ENCODE measurements at places on chromosomes 3 and 15. TPM values are rescaled to one million over a fixed set of nuclear protein-coding genes. Genes with fewer than 3 reads are reported as not detected.

GRCh38 chr15:78968539-78969271 is 23.9 kb upstream of the CTSH start:
- no peak for DNase-seq

PAQR9 gene
- total RNA-seq = not detected

ERICH6 gene
- total RNA-seq = not detected

DNA sequence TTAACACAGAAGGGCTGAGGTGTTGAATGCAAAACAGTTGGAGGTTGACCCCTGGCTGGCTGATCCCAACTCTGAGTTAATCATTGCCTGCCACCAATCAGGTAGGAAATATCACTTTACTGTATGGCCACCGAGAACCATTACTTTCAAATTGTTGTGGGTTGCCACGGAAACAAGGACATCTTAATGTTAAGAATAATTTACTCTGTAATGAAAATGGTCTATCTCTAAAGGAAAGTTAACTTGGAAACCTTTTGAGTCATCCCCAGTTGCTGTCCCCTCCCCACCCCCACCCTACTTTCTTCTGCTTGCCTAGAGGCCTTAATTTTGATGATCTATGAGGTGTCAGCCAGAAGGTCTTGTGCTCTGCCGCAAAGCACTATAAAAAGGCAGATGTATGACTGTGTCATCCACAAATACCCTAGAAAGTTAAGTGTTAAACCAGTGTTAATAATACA is 78.7 kb upstream of the SNRK start:
- no peak for DNase-seq

GRCh38 chr15:94375997-94376396 is 144.6 kb downstream of the MCTP2 start:
- no peak for DNase-seq

GRCh38 chr3:7760718-7761117 is 740.9 kb upstream of the LMCD1 start:
- no peak for DNase-seq

GRCh38 chr15:101566748-101567488 is 77.4 kb upstream of the PCSK6 start:
- DNase-seq = no peak

- DNase-seq = no peak
Observed at GRCh38 chr3:129686941-129687340, 80.5 kb upstream of the PLXND1 start.

PARP14 gene
- 134 TPM for total RNA-seq

- DNase-seq = no peak
Observed at GRCh38 chr15:81161160-81161673, 27.1 kb downstream of the CFAP161 start.

DNA sequence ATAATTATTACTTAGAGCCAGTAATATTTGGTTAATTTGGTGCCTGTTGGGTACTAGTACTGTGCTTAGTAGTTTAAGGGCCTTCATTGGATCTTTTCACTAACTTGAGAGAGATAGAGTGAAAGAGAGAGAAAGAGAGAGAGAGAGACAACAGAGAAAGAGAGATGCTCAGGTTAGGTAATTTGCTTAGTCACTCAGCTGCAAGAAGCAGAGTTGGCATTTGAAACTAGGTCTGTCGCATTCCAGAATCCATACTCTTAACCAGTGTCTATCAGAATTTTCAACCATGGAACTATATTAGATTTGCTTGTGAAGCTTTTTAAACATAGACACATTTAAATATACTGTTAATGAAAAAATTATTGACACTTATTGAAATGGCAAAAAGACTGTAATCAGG is 31.1 kb upstream of the NUDT16 start:
- DNase-seq = no peak

DNA sequence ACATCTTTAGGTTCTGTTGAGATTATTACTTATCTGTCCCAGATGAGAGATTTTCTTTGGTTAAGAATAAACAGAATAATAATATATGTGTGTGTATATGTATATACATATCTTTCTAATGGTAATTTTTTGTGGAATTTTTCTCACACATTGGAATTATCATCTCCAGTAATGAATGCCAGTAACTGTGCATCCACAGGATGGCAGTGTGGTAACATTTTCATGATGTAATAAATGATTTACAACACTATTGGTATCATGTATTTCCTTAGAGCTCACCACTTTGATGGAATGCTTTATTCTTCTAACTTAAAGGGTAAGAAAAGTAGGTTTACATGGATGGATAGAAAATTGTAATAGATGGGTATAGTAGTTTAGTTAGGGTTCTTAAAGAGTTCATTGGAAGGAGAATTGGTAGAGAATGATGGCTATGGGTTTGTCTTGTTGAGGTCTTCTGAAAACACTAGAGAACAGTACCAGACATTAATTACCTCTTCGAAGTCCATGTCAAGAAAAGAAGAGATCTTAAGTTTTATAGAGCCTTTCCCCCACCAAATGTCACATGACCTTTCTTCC is 78.1 kb downstream of the STT3B start:
- peak; percentile 29 for DNase-seq

PLCB2 gene
- 5.1 TPM for total RNA-seq

DNA sequence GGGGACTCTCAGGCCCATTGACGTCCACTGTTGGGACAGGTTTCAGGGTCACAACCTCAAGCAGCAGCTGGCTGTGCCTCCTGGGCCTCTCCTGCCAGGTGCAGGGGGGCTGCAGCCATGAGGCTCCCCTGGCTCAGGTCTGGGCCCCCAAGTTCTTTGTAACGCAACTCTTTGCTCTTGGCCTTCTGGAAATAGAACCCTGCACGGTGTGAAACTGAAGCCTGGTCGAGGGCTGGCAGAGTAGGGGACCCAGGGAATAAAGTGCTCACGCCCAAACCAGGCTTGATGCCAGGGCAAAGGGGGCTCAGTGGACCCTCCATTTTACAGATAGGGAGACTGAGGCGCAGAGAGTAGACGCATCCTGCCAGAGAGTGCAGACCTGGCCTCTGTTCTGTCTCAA is 771 bp downstream of the CALML4 start:
- DNase-seq = no peak

- no peak for DNase-seq
Observed at GRCh38 chr3:185473290-185473815, 25.5 kb downstream of the TMEM41A start.

CLSTN2 gene
- total RNA-seq = 1.6 TPM

DNA sequence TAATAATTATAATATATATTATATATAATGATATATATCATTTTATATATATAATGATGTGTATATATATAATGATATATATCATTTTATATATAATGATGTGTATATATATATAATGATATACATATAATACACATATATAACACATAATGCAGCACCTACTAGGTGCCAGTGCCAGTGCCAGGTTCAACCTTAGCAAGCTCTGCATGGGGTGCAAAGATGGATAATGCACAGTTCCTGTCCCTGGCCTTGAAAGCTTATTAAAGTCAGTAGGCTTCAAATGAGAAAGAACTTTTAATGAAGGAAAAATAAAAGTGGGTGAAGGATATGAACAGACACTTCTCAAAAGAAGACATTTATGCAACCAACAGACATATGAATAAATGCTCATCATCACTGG is 192.7 kb upstream of the SLC2A2 start:
- DNase-seq = no peak

DNA sequence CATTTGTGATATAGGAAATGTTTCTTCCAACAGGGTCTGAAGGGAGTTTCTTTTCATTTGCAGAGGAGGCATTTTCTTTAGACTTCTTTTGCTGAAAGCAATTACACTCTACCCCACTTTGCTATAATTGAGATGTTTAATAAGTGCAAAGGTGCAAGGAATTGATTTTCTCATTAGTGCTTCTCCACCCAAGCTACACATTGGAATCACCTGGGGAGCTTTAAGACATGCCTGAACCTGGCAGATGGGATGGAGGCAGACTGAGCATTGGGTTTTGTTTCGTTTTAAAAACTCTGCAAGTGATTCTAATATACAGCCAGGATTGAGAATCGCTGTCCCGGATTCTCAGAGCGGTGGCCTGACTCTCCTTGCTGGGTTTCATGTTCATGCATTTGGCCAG is 52.1 kb downstream of the MYZAP start:
- DNase-seq = no peak

DNA sequence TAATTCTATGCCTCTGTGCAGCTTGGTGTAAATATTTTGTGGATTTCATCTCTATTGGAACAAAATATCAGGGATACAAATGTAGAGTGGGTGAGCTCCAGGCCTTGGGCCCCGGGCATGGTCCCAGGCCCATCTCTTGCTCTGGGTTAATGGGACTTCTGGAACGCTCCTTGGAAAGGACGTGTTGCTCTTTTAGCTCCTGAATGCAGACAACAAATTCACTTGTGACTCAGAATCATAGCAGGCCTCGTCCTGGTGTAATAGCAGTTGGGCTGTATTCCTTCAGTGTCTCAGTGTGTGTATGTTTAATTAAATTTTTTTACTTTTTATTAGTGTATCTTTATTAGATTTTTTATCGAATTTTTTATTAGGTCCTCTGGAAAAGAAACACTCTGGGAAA is 266.7 kb upstream of the C2CD4B start:
- DNase-seq = no peak

DNA sequence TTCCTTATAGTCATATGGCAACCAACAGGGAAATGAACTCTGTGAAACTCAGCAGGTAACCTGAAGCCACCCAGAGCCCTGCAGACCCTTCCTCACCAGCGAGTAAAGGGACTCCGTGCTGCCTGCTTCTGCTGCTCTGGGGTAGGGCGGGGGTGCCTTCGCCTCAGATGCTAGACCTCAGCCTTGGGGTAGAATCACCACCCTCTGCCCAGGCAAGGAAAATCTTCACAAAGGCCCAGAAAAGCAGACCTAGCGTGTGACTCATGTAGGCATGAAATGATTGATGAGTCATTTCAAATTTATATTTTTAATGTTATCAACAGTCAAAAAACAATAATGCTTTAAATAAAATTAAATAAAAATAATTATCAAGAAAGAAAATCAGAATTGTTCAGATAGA is 6.6 kb downstream of the STIMATE start:
- DNase-seq = no peak

DNA sequence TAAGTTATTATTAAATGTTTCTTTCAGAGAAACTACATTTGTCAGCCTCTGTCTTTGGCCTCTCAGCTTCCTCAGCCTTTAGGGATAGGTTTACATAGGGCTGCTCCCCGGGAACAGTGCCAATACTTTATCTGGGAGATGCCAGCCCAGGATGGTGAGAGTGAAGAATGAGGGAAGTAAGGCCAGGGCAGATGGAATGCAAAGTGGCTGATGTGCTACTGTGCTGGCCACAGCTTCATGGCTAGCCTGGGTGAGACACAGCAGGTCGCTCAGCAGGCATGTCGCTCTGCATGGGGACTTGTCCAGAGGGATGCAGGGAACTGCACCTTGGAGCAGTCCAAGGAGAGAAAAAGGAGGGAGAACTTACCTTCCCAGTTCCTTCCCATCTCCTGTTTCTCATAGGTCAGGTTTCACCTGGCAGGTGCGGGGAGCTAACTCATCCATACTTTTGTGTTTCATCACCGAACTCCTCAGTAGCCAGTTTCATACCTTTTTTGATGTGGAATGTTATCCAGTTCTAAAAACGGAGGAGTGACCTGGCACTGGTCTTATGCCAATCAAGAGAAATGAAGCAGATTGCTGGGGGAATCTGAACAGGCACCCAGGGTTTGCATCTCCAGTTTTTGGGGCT is 30.9 kb upstream of the C15orf39 start:
- no peak for DNase-seq

All from glomerular endothelial cell (primary cell).